EL (cell line): ENCODE measurements at places on chromosomes 5 and 9.

DNA sequence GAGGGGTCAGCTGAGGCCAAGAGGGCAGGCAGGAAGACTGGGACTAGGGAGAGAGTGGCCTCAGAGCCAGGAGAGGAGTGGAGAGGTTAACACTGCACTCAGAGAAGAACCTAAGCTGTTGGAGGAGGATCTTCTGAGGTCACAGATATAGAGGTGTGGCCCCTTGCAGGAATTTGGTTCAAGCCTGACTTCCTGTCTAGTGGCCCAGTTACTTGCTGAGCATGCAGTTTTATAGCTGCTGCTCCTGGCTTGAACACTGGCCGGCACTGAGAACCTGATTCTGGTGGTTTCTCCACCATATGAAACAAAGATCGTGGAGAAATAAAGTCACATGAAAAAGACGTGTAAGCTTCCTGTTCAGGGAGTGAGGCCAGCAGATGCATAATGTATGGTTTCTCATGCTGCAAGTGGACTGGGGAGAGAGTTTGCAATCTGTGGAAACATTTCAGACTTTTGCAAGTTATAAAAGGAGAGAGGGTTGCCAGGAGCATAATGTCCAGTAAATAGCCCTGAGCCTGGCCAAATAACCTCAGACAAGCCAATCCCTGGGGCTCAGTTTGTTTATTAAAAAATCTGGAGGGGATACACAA, 82.6 kb downstream of the GALNT10 start:
- peak; percentile 46 for DNase-seq

DNA sequence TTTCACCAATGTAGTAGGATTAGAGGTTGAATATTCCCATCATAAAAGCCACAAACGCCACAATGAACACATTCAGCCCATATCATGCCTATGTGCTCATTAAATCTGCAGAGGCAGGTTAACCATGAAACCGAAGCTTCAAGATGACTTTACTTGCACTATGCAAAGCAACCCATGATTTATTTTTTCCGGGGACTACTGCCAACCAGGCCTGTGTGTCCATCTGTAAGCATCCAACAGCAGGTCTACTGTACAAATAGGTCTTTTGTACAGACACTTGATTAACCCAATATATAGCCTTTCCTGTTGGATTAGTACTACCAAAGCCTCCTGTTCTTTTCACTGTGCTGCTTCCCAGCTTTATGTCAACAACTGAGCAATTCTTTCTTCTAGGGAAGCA, 104.9 kb upstream of the CDH10 start:
- DNase-seq = no peak

DNA sequence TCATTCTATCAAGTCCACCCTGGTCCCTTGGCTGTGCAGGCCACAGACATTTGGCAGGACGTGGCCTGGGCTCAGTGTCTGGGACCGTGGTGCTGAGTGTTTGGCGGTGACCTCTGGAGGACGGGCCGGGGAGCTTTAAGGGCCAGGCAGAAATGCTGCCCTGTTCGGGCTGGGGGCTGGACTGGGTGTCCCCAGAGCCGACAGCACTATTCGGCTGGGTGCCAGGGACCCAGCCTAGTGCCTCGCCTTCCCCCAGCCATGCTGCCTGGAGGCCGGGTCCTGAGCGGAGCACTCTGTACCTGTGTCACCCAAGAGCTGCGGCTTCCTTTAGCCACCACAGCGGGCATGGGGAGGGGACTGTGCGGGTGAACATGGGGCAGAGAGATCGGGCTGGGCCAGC, 40.4 kb downstream of the COL5A1 start:
- no peak for DNase-seq

- DNase-seq = no peak
Observed at GRCh38 chr5:537098-537497, 12.8 kb upstream of the SLC9A3 start.

GRCh38 chr5:51389577-51390463, 6.6 kb downstream of the ISL1 start:
- no peak for DNase-seq

DNA sequence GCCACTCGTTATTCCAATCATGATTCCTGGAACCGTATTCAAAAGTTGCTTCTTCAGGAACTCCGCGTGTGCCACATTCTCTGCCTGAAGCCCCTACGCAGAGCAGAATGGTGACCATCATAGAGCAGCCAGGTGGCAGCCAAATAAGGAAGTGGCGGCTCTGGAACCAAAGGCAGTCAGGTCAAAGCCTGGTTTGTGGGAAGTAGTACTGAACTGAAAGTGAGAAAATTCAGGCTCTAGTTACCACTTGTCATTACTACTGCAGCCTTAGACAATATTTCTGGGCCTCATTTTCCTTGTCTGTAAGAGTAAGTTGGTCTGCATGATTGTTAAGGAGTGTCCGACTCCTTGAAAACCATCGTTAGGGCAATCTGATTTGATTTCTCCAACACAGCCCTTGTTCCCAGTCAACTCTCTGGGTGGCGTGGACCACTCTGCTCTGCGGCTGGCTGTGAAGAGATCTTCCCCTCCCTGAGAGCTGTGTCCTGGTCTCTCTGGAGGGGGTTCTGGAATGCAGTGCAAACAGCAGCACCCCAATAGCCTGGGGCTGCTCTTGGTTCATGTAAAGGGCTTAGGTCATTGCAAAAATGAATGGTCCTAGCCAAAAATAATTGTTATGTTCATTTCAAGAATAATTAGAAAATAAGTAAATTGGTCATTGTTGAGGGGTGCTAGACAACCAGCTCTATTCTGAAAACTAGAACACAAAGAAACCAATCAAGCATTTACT, 102.4 kb downstream of the MED27 start:
- DNase-seq = no peak

DNA sequence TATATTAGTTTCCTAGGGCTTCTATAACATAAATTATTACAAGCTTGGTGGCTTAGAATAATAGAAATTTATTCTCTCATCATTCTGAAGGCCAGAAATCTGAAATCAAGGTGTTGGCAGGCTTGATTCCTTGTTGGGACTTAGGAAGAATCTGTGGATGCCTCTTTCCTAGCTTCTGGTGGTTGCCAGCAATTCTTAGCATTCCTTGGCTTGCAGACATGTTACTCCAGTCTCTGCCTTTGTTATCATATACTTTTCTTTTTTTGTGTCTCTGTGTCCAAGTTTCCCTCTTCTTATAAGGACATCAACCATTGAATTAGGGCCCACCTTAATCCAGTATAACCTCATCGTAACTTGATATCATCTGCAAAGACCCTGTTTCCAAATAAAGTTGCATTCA, 31.4 kb downstream of the CTNNA1 start:
- peak; percentile 34 for DNase-seq

GRCh38 chr5:108168915-108169314, 213.0 kb downstream of the FBXL17 start:
- DNase-seq = no peak

- no peak for DNase-seq
Observed at GRCh38 chr5:135695656-135696313, 117.0 kb upstream of the CXCL14 start.

DNA sequence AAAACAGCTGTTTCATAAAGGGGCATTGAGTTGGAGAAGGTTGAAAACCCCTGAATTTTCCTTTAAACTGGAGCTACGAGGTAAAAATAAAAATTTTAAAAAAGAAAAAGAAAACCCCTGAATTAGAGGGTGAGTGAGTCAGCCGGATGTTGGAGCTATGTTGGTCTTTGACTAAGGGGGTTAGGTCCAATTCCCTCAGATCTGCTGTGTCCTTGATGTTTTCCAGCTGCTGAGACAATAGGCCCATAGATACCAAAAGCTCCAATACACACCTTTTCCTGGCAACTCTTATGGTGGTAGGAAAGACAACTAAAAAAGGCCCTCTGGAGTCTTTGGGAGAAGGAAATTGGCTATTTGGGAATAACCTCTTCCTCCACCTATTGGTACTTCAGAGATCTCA, 79.4 kb upstream of the SAP30L start:
- peak; percentile 32 for DNase-seq

- peak; percentile 39 for DNase-seq
Observed at GRCh38 chr5:173581408-173582215, 34.8 kb downstream of the BOD1 start.

DNA sequence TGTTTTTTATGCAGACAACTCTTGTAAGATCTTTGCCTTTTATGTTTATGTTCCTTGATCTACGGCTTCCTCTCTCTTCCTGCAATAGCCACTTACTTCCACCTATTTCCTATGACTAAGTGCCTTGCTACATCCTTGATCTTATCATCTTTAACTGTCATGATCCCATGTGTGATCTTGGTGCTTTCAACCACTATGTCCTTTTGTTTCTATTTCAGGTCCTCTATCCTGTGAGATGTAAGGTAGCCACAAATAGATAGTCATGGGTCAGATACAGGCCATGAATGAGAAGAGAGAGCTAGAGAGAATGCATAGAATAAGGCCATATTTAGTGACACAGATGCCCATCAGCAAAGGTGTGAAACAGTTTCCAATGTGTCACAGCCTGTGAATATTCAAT, 243.6 kb upstream of the HAPLN1 start:
- peak; percentile 18 for DNase-seq

DNA sequence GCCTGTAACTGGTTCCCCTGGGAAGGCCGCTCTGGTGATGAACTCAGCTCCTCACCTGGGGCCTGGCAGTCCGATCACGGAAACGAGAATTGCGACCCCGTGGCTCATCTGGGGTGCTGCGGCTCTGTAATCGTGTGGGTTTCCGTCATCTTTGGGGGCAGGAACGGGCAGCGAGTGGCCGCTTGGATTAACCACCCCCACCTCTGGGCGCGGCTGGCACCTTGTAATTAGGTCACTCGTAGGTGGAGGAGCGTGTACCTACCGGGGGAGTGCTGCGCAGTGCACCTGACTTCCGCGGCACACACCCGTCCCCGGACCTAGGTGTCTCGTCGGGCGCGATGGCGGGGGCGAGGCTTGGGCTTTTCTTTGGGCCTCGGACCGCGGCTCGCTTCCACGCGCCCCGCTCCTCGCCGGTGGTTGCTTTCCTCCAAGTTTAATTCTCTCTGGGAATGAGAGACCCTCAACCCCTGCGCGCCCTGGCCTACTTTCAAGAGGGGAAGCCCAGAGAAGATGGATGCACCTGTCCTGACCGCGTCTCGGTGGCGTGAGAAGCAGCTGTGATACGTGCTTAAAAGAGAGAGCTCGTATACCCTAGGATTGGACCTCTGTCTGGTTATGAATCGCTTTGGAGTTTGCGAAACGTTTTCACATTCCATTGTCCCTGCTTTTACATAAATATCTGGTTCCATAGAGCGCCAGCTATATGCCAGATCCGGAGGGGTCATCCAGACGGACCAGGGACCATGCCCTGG, 744 bp upstream of the PPP2CA start:
- peak; percentile 18 for DNase-seq
